Lung microvascular endothelial cell (primary cell): ENCODE measurements at places on chromosomes 7 and 10. TPM values are rescaled to one million over a fixed set of nuclear protein-coding genes. Genes with fewer than 3 reads are reported as not detected.

The ZNF365 gene
- total RNA-seq: 0.22 TPM in 1 of 2 replicates, not detected in the other

The CDNF gene
- 0.40 and 0.44 TPM in 2 replicates for total RNA-seq

The GPR146 gene
- 24.0 and 90.3 TPM in 2 replicates for total RNA-seq

DNA sequence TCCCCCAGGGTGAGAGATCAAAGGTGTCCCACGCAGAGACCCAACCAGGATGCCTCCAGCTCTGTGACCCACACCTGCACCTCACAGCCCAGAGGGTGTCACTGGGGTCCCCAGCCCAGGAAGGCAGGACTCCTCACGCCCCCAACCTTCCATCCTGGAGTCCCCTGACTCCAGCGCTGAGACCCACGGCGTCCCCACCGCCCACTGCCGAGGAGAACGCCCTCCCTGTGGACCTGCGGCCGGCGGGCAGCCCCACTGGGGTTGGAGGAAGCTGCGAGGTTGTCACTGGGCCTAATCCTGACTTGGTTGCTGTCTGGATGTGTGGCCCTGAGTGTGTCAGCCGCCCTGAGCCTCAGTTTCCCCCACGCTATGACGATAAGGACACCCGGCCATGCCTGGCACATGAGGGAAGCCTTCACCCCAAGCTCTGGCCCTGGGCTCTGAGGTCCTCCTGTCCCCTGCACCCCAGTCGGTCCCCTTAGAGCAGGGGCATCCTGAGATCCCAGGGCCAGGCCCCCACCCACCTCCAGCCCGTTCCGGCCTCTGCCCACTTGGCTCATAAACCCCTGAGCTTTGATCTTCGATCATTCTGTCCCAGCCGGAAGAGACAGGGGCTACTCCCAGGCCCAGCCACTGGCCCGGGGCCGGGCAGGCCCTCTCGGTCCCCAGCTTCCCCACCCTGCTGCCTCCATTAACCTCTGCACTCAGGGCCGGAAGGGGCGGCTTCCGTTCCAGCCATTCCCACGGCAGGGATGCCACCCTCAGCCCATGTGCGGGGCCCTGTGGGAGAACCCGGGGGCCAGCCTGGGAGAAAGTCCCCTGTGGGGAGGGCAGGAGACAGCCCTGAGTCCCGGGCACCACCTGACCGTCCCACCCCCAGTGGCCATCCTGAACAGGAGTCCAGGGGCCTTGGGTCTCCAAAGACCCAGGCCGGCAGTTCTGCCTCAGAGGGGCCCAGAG, 113.2 kb downstream of the MICALL2 start:
- no peak for DNase-seq

DNA sequence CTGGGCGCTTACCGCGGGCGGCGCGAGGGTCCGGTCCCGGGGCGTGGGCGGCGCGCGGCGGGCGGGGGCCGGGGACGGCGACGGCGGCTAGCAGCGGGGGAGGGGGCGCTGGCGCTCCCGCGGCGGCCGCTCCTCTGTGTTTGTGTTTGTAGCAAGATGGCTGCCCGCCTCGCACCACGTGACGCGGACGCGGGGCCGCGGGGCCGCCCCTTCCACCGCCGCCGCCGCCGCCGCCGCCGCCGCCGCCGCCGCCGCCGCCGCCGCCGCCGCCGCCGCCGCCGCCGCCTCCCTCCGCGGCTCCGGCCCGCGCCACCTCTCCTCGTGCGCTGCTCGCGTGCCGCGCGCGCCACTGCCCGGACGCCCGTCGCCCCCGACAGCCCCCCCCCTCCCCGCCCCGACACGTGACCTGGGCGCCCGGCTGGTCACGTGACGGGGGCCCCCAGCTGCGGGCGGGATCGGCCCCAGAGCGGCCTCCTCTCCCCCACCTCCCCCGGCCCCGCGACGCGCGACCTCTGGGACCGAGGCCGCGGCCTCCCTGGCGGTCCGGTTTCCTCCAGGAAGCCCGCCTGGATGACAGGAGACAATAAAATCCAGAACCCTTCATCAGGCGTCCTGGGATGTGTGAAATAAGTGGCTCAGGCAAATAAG, at the start of gene GIGYF1:
Gene GIGYF1, minus strand, starts transcription at position 153 of the 648 bp plus-strand sequence. CDS start 6,012 bp downstream, outside the sequence.
- DNase-seq: peak; percentile 80

GRCh38 chr7:132318352-132319318, 257.6 kb downstream of the PLXNA4 start:
- peak; percentile 96 for DNase-seq

- peak; percentile 51 for DNase-seq
These were observed 165.7 kb downstream of the SEMA3D start for GRCh38 chr7:85021101-85021704.

DNA sequence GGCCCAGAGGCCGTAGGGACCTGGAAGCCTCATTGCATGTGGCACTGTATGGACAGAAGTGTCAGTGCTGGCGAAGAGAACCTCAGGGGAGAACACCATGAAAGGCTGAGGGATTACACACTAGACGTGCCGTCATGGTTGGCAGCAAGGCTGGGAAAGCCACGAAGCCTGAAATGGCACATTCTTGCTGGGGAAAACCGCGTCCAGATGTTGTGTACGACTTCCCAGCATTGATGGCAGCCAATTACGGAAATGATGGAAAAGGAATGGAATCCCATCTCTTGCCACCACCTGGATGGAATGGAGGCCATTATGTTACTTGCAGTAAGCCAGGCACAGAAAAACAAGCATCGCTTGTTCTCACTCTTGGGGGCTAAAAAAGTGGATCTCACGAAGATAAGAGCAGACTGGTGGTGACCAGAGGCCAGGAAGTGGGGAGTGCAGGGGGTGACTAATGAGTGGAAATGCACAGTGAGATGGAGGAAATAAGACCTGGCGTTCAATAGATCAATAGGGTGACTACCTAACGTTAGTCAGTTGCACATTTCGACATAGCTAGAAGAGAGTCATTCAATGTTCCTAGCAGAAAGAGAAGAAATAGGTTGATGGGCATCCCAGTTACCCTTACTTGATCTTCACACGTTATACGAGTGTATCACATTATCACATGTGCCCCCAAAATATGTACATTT, 14.6 kb upstream of the PWWP2B start:
- DNase-seq: peak; percentile 26
